ENCODE measurements at places on chromosomes 2 and 18.

- DNase-seq = no peak
Measured at GRCh38 chr2:235521844-235522243, 28.0 kb downstream of the AGAP1 start.

DNA sequence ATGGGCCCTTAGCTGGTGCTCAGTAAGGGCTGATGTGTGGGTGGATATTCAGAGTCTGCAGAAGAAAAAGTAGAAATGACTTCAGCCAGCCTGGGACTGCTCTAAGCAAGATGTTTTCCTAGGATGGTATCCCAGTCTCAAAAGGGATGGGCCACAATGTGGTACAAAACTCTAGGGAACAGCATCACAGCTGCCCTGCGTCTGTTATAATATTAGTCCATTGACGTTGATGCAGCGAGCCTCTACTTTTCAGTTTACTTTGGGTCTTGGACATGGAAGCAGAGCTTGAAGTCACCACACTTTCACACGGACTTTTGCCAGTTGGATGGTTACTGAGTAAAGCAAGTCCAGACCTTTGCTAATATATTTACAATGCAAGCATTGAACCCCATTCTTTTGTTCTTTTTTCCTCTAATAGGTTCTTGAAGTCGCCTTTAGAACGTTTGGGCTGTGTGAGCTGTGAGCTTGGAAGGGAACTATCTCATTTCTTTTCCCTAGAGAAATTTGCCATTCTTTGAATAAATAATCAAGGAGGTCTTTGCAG, 105.7 kb downstream of the RDH14 start:
- no peak for DNase-seq

GRCh38 chr2:175247159-175247558, 65.6 kb upstream of the ATP5MC3 start:
- DNase-seq = no peak

DNA sequence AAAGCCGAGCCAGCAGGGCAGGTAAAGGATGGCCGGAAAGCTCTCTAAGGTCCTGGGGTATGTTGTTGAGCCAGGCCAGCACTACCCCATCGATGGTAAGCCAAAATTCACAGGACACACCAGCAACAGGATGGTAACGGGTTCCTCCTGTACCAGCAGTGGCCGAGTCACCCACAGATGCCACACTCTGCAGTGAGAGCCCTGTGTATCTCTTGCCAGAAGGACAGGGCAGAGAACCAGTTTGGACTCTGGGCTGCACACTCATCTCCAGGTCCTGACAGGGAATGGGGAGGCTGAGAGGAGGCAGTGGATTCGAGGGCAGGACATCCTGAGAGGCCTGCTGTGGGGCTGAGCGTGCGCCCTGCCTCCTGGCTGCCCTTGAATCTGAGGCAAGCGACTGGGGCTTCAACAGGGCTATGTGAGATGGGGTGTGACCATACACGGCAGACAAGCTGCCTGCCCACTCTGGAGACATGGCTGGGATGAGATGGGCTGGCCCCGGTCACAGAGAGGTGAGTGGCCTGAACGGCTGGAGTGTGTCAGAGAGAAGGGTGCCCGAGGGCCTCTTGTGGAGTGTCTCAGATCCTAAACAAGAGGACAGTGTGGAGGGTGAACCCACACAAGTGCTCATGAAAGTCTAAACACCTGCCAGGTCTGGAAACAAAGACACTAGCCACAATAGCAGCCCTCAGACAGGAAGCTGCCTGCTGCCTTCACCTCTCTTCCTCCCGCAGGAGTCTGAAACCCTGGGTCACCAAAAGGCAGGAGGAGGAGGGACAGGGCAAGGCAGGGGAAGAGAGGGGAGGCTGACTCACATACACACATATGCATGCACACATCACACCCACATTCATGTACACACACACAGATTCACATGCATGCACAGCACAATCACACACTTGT, 182.3 kb downstream of the LOXHD1 start:
- DNase-seq = no peak

GRCh38 chr2:164903204-164903603, 52.1 kb downstream of the SLC38A11 start:
- no peak for DNase-seq

- no peak for DNase-seq
Measured at GRCh38 chr2:37742286-37742685, 70.8 kb upstream of the CDC42EP3 start.

GRCh38 chr18:22230471-22230945, 61.1 kb downstream of the GATA6 start:
- DNase-seq = peak; percentile 76
